Muscle of back (tissue), 13 donors: ENCODE measurements at places on chromosomes 12 and 14.

- peak; percentile 54 for DNase-seq
Observed at GRCh38 chr12:12784911-12785814, at the start of gene APOLD1. Gene APOLD1, plus strand, starts transcription at chr12:12785659. Its CDS starts 33 bp downstream, at chr12:12785692.

DNA sequence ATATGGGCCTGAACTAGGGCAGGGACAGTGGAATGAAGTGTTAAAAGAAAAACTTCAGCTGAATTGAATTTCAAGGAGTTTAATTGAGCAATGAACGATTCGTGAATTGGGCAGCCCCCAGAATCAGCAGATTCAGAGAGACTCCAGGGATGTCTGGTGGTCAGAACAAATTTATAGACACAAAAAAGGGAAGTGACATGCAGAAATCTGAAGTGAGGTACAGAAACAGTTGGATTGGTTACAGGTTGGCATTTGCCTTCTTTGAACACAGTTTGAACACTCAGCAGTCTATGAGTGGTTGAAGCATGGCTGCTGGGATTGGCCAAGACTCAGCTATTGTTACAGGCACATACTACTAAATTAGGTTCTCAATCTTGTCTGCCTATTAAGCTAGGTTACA lies 9.7 kb upstream of the TBPL2 start:
- no peak for DNase-seq

DNA sequence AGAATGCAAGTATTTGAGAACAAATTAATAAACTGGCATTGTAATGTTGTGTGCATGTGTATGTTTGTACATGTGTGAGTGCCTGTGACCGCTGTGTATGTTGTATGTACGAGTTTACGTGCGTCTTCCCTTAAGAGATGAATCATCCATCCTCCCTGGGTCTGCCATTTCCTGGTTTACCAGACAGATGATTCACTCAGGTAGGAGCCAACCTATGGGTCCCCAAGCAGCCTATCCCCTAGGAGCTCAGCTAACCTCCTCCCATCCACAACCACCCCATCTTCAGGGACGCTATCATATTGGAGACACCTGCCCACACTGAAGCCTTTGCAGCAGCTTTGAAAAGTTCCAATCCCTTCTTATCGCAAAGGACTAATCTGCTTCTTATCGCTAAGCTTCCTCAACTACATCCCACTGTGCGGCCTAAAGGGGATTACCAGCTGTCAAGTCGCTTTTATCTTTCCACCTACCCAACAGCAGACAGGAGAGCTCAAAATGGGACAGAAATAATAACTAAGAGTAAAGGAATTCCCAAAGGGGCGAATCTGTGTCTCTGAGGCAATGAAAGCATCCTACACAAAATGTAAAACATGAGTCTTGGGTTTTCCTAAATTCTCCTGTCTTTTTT lies 81.5 kb upstream of the TMCC3 start:
- DNase-seq: no peak

DNA sequence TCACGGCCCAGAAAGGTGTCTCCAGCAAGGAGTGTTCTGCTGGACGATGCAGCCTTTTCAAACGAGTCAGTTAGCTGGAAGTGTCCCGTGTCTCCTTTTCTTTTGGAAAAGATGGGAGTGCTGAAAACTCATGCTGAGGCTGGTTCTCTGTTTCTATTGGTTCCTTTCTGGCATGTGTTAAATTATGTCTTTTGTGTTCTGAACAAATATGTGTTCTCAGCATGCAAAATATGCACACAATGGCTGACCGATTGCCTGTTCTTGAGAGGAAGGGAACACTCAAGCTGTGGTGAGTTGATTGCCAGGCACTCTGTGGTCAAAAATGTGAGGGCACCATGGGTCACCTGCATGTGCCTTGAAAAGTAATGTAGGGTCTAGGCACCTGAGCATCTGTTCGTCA lies 181.3 kb downstream of the CACNA1C start:
- DNase-seq: no peak

DNA sequence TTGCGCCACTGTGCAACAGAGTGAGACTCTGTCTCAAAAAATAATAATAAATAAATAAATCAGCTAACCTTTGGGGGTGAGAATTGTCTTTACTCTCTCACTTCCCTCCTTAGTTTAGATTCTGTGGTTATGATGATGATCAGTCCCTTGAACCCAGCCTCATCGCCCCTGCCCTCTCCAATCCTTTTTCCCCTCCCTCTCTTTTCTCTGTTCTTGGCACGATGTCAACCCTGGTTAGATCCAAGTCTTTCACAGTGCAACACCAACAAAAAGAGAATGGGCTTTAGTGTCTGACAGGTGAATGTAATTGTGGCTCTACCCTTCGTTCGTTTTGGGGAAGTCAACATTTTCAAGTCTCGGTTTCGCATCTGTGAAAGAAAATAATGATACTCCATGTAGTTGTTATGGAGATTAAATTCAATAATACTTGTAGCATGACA lies 59.0 kb downstream of the NTN4 start:
- no peak for DNase-seq

- DNase-seq: no peak
Observed at GRCh38 chr12:119020406-119021360, 39.3 kb downstream of the SRRM4 start.

DNA sequence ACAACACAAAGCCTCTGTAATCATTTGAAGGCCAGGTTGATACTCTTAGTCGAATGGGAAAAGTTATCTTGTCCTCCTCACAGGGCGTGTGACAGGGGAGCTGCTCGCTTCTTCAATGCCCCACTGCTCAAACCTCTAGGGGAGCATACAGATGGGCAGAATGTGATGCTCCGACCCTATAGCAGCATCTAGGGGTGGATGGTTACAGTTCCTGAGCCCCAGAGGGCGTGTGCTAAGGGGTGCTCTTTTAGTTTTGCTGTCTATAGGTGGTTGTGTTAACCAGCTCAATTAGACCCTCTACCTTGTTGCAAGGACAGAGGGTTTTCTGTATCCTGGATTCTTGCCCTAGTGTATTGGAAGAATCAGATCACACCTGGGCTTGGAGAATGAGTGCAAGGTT lies 47.8 kb downstream of the HSD17B6 start:
- no peak for DNase-seq
